ENCODE measurements at places on chromosomes 12 and 14.

- DNase-seq: no peak
Observed at GRCh38 chr12:52552055-52552454, 890 bp downstream of the KRT71 start.

GRCh38 chr14:104362761-104363605 is 216.6 kb upstream of the C14orf180 start:
- no peak for DNase-seq

DNA sequence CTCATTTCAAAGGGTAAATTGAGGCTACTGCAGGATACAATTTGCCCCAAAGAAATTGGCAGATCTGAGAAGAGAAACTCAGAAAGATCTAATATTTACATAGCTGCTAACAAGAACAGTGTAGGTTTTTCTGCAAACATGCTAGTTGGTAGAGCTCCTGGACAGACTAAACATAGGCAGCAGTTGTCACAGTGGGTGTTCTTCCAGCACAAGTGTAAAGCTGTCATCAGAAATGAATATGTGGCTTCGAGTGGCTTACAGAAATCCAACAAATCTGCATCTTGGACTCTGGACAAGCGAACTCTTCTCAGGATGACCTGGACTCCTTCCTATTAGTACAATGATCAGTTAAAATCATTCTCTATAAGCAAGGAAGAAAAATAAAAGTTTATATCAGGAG is 5.9 kb downstream of the CBX5 start:
- DNase-seq: no peak

DNA sequence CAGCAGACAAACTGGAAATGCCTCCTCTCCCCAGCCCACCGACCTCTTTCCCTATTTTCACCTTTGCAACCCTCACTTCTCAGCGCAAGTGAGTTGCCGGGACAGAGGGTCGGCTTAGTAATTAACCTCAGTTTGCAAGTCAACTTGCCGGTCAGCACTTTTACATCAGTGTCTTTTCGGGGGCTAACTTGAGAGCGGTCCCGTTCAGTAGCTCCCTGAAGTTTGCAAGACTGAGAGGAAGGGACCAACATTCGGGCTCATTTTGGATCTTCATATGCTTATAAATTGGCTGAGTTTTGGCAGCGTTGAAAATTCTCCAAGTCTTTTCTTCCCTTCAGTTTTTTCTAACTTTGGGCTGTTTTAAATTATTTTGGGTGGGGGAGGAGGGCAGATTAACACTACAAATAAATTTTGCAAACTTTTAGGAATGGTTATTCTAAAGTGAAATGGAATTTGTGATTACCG is 846 bp downstream of the BRMS1L start:
- DNase-seq: no peak

DNA sequence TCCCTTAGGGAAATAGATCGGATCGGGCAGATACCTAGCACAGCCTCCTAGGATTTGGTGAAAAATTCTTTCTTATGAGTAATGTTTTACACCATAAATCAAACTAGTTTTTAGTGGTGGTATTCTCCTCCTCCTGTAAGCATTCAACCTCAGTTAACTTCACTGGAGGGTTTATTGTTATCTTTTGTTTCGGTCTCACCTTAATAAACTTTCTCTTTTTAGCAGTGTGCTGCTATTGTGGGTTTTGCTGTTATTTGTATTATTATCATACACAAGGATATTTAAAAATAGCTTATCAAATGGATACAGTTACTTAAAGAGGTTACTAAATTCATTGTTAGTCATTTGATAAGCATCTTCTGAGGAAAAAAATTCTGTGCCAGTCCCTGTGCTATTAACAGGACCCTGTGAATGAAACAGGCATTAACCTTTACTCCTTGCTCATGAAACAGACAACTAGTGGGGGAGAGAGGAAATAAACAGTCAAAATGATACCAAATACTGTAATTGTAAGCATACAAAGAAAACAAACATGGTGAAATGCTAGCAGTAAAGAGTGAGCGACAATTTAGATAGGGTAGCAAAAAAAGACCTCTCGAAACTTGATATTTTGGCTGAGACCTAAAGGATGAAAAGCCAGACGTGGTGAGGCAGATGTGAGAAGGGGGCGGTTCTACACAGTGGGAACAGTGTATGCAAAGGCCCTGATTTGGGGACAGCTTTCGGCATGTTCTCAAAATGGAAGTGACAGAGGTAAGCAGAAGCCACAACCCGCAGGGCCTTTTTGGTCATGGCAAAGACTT is 178.7 kb upstream of the SOX5 start:
- DNase-seq: no peak

DNA sequence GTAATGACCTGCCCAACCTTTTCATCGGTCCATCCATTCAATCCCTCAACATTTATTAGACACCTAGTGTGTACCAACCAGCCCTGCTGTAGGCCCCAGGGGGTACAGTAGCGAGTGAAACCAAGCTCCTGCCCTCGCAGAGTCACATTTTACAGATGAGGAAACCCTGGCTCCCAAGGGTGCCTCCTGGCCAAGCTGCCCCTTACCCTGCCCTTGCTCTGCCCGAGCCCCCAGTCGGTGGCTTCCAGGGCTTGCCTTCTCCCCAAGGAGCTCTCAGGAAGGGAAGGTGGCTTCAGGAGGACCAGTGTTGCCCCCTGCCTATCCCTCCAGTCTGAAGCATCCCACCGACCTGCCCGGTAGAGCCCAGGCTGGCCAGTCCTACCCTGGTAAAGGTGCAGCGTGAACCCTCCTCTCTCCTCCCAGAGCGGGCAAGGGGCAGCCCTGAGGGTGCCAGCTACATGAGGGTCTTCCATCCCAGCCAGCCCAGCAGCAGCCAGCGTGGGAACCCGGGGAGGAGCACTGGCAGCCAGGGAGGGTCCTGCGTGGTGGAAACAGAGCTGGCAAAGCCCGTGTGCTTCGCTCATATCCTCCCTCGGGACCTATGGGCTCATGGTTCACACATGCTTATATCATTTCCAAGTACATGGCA is 670 bp upstream of the BEGAIN start:
- peak; percentile 46 for DNase-seq

DNA sequence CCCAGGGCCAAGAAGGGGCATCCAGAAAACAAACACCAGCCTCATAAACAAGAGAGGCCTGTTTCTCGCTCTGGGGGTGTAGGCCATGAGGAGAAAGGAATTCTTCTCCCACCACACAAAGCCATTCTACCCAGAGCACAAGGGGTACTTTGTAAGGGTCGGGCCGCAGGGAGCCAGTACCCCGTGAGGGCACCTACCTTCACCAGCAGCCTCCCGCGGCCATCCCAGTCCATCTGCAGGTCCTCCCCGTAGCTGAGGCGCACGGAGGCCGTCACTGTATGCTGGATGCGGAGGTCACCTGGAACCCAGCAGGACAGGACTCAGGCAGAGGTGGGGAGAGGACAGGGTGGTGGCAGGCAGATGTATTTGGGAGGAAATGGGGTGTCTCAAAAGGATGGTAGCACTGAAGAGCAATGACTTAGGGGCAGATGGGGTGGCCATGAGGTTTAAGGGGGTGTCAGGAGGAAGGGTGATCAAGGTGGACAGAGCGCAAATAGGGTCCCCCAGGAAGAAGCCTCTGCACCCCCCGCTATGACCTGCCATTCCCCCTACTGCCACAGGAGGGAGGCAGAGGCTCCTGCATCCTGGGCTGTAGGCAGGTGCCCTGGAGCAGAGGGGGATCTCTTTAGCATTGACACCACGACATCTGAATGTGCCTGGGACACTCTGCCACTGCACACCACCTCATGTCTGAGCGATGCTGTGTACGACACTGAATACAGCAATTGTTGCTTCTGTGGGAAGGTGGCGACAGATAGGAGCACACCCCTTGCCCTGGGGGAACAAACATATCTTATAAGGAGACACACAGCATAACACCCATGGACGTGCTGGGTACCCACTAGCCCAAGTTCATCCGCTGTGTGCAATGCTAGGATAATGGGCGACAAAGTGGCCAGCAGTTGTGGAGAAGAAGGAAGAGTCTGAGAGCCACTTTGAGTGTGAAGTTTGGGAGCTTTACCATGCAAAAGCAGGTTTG is 61.4 kb downstream of the VWF start:
- DNase-seq: no peak

- DNase-seq: no peak
Observed at GRCh38 chr14:61701946-61702345, 6.6 kb downstream of the HIF1A start.

- no peak for DNase-seq
Observed at GRCh38 chr14:32259368-32260013, 56.4 kb upstream of the RNU6-8 start.

- DNase-seq: no peak
Observed at GRCh38 chr12:68919581-68920239, 13.3 kb downstream of the CPM start.

- DNase-seq: no peak
Observed at GRCh38 chr12:93351726-93352125, 26.0 kb upstream of the NUDT4 start.

- DNase-seq: no peak
Observed at GRCh38 chr12:71694099-71694820, 8.4 kb downstream of the TMEM19 start.

DNA sequence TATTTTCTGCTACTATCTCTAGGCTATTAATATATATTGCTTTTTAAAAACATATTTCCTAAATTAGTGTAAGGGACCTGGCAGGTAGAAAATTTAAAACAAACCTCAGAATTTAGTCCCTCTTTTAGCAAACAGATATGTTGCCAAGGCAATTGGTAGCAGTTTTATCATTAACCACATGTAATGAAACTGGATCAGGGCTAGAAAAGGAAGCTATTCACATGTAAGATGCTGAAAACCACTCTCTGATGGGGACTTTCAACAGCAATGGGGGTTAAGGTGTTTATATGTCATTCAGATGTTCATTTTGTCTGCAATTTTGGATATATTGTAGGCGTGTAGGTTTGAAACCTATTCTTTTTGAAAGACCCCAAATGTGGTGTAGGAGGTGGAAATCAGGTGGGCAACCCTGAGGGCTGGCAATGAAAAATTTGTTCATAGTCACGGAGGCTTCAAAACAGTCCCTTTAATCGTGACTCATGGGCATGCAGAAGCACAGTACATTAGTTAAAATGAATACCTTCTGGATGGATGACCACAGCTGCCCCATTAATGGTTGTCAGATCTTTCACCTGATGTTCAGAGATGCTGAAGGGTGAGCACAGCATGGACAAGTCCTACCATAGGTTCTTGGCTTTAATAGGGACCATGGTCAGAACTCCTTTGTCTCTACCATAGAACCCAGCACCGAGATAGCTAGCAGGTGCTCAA is 5.9 kb upstream of the PKP2 start:
- DNase-seq: no peak

GRCh38 chr12:6375269-6376078 is at the start of gene SCNN1A:
Gene SCNN1A (minus strand): TSS chr12:6375563. CDS start chr12:6374783, 780 bp downstream.
- DNase-seq: no peak

GRCh38 chr12:92129609-92130008 is 16.0 kb downstream of the BTG1 start:
- no peak for DNase-seq

DNA sequence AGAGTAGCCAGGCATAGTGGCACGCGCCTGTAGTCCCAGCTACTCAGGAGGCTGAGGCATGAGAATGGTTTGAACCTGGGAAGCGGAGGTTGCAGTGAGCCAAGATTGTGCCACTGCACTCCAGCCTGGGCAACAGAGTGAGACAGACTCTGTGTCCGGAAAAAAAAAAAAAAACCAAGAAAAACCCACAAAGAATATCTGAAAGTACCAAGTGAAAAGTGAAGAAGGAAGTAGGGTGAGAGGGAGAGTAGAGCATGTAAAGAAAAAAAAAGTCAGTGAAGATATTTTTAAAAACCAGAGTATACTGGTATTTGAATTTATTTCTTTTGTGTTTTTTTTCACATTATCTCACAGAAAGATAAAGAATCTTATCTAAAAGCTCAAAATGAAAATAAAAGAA is 43.3 kb upstream of the ISM2 start:
- no peak for DNase-seq

DNA sequence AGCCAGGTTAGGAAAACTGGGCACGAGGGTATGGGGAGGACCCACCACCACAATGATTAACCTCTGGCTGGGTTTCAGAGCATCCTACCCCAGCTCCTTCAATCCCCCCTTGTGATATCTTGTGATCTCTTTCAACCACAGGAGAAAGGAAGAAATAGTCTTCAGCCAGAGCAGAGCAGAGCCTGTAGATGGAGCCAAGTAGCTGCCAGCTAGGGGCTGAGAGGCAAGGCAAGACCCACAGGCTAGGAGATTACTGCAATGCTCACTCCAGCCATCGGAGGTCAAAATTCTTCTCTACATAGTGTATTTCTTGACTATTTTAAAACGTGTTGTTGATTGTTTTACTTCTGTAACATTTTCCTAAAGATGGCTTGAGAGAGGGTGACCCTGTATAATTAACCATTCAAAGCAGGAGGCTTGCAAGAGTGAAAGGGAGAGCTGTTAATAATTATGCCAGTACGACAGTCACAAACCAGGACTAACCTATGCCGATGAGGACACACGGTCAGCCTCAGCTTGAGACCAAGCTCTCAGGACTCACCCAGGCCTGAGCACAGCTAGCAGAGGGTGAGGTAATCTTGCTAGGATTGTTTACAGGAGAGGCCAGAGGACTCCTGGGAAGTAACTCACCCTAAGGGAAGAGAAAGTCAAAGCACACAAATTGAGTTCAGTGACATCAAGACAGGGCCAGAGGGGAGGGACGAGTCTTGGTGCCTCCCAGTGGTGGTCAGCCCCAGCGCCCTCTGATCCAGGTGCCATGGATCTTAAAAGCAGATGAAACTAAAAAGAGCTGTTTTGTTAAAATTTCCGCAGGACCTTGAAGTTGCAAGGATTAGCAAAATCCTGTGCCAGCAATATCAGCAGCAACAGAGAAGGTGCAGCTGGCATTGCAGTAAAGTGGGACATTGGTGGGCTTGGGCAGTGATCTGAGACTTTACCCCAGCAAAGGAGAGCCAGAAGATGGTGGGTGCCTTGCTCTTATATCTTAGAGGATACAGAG is 29.8 kb upstream of the CDKN3 start:
- no peak for DNase-seq

- no peak for DNase-seq
Observed at GRCh38 chr12:66963901-66964300, 285.0 kb upstream of the GRIP1 start.

- DNase-seq: peak; percentile 45
Observed at GRCh38 chr14:99159341-99160340, 112.4 kb downstream of the BCL11B start.

- DNase-seq: no peak
Observed at GRCh38 chr12:64876388-64877071, 52.1 kb downstream of the TBC1D30 start.

Measured in left forelimb (tissue), 1 donor.